HS-27A (cell line): ENCODE measurements at places on chromosomes 4 and X.
A peak's percentile ranks its signal among the peaks of the same experiment; 100 is the strongest.

GRCh38 chr4:147516133-147516532 lies 35.2 kb downstream of the EDNRA start:
- DNase-seq, result no peak

DNA sequence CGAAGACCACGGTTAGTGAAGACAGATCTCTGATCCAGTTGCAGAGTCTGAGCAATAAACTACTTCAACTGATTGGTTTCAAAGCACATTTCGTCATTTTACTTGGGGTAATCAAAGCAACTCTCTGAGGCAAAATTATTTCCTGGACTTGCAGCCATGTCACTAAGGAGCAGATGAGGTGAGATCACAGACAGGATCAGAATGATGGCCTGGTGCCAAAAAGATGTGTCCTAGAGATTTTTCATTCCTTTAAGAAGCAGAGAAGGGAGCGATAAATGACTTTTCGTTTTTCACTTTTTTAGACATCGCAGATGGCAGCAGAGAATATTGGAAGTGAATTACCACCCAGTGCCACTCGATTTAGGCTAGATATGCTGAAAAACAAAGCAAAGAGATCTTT lies 83.9 kb downstream of the PTTG2 start:
- no peak for DNase-seq

GRCh38 chrX:36087366-36087765 lies 167.8 kb downstream of the CFAP47 start:
- no peak for DNase-seq

DNA sequence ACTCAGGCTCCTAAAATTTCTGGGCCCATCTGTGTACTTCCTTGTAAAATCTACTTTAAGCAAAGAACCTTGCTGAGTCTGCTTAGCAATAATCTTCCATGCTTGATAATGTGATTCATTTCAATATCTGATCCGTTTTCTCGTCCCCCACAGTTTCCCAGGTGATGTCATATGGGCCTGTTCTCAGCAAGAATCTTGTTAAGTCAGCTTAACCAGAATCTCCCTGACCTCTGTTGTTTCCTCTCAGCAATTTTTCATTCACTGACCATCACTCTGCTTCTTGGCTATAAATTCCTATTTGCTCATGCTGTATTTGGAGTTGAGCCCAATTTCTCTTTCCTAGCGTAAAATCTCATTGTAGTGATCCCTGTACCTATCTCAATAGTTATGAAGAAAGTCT lies 13.9 kb downstream of the CSN2 start:
- DNase-seq, result no peak

- no peak for DNase-seq
These were observed 170.2 kb downstream of the RAPGEF2 start for GRCh38 chr4:159273141-159273438.

- DNase-seq, result no peak
These were observed 28.3 kb upstream of the CFAP299 start for GRCh38 chr4:80307183-80307735.

GRCh38 chrX:150489359-150490015 lies 78.9 kb upstream of the MTM1 start:
- no peak for DNase-seq

- no peak for DNase-seq
These were observed 58.5 kb upstream of the CPEB2 start for GRCh38 chr4:14943749-14944148.

DNA sequence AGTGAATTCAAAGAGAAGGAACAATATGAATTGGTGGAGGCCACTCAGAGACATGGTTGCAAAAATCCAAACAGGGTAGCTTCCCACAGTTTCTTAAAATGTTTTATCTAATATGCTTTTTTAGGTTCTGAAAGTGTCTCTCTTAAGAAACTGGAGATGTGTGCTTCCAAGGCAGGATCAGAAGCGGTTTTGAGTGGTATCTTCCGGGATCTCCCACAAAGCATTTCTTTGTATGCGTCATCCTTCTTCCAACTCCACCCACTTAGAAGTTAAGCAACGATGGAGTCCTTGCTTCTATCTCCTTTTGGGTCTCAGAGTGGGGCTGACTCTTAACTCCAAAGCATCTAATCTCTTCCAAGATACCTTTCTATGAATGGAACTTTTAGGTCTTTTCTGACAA lies 196.7 kb downstream of the MID1 start:
- DNase-seq, result no peak

DNA sequence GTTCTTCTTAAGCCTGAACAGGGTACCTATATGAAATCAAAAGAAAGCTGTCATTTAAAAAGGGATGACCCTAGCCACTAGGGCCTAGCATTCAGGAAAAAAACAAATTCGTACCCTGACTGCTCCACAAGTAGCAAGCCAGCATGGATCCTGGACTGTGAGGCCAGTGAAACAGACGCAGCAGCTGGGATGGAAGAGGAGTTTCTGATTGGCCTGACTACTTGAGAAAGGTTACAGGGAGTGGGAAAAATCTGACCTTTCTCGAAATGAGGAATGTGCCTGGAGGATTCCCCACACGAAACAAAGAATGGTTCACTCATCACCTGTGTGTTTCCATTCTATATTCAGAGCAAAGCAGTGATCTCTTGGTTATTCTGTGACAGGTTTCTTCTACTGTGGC lies 87.6 kb upstream of the JADE1 start:
- no peak for DNase-seq

GRCh38 chr4:134501973-134502643 lies 300.5 kb upstream of the PABPC4L start:
- no peak for DNase-seq

- DNase-seq, result no peak
These were observed 417.1 kb upstream of the MAGEB16 start for GRCh38 chrX:35380808-35381700.

DNA sequence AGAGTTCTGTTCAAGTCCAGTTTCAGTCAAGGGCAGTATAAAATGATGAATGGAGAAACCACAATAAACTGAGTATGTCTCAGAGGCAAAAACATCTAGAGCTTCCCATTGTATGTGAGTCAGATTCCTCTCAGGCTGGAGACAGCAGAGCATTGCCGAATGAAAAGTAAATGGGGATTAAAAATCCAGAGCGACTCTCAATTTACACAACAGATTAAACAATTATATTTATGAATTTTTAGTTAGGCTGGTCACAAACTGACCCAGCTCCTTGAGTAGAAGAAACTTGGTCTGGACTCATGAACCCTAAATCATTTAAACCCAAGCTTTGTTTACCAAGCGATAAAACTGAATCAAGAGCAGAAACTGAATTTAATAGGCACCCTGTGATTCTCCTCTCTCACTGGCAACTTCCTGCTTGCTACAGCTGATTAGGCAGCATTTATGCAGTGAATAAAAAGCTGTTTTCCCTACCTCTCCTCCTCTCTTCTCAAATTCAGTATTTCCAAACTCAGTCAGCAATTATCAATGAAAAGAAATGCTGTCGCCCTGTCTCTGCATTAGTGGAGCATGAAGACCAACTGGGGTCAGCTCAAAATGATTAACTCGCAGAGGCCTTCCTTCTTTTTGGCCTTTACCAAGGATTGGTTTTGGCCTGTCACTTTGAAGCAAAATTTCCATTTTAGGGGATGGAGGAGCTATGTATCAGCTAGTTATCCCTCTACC lies 568.0 kb downstream of the PDHA2 start:
- no peak for DNase-seq

GRCh38 chr4:74433541-74434172 lies 11.3 kb upstream of the AREG start:
- no peak for DNase-seq

- DNase-seq, result peak; percentile 70
These were observed 28.6 kb downstream of the AFAP1 start for GRCh38 chr4:7910952-7911578.

DNA sequence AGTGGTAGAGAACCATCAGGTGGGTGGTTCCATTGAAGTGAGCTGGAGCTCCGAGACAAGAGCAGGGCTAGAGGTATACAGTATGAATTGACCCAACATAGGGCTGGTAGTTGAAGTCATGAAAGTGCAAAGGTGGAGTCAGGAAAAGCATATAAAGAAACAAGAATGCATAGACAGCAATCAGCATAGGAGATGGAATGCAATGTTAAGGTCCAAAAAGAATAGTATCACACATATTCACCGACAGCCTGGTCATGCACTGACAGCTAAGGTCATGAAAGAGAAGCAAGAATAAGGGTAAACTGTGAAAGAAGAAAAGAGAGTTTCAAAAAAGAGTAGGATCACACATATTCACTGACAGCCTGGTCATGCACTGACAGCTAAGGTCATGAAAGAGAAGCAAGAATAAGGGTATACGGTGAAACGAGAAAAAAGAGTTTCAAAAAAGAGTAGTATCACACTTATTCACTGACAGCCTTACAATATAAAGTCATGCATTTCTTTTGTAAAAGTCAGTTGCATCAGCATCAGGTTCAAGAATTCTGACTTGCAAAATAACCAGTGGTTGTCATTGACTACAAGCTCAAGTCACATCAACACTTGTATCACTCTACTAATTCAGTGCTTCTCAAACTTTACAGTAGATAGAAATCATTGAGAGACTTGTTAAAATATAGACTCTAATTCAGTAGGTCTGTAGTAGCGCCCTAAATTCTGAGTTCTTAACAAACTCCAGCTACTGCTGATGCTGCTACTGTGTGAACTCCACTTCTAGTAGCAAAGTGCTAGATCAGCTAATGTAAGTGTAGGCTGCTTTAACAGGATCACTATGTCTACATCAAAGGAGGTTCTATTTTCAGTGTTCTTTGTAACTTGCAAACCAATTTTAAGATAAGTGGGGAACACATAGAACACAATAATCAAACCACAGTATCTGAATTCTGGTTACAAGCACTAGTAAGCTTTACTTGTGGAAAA lies 221.9 kb downstream of the PDGFC start:
- DNase-seq, result no peak

DNA sequence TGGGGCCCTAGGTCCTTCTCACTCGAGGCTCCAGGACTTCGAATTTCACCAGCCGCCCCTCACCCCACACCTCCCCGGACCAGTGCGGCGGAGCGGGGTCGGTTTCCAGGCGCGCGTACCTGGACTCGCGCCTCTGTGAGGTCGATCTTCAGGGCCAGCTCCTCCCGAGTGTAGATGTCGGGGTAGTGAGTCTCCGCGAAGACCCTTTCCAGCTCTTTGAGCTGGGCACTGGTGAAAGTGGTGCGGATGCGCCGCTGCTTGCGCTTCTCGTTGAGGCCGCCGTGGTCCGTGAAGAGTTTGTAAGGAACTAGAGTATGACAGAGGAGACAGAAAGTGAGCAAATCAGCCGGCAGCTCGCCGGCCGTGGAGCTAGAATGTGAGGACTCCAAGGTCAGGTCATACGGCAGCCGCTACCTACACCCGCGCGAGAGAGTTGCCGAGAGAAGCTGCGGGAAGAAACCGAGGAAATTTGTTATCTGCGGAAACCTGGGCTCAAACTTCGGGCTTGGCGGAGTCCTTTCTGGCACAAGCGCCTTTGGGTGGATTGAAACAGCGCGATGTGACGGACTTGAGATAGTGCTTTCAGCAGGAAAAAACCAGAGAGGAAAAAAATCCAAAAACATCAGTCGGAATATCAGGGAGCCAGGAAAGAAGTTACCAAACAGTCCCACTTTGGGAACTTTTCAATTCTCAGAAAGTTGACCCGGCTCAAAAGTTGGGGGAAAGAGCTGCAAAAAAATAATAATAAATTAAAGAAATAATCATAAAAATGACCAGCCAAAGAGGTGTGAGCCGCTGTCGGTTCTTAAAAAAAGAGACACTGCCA lies 1.1 kb downstream of the PHOX2B start:
- no peak for DNase-seq

- no peak for DNase-seq
These were observed 23.5 kb upstream of the SPANXN4 start for GRCh38 chrX:143002206-143002605.

DNA sequence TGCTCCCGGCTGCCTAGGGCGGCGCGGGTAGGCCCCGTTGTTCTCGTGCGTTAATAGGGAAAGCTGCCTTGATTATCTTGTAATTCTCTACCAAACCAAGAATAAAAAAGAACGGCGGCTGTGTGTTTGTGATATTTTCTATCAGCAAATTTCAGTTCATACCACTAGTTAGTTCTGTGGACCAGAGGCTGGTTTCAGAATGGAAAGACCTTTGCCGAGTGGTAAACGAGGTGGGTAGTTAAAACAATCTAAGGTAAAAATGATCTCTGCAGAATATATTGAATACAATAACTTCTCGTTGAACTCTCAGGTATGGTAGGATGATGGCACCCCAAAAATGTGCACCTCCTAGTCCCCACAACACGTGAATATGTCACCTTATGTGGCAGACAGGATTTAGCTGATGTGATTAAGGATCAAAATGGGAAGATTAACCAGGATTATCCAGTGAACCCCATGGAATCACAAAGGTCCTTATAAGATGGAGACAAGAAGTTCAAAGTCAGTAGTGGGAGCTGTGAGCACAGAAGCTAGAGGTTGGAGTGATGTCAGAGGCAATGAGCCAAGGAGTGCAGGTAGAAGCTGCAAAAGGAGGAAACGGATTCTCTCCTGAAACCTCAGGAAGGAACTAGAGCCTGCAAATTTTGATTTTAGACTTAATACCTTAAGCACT lies 574 bp upstream of the CFAP97 start:
- no peak for DNase-seq

DNA sequence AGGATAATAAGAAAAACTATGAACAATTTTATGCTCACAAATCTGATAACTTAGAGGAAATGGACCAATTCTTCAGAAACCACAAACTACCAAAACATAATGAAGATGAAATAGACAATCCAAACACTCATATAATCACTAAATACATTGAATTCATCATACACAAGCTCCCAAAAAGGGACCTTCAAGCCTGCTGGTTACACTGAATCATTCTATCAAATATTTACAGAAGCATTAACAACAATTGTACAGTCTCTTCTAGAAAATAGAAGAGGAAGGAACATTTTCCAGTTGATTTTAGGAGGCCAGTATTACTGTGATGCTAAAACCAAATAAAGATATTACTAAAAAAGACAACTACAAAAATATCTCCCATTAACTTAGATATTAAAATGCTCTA lies 88.3 kb downstream of the IL15 start:
- no peak for DNase-seq

DNA sequence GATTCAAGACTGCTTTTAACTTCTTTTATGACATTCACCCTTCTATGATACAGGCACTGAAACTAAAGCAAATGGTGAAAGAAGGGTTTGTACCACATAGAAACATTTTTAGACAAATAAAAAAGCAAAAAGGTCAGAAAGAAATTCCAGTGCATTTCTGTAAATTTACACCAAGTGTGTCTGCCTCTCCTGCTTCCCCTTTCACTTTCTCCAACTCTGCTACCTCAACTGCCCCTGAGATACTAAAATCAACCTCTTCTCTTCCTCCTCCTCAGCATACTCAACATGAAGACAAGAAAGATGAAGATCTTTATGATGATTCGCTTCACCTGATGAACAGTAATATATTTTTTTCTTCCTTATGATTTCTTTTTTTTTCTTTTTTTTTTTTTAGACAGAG lies 187.9 kb downstream of the LRBA start:
- no peak for DNase-seq

GRCh38 chrX:23287191-23287725 lies 47.4 kb upstream of the PTCHD1 start:
- DNase-seq, result no peak
